ENCODE measurements at places on chromosomes 16 and 17. TPM values are rescaled to one million over a fixed set of nuclear protein-coding genes. Genes with fewer than 3 reads are reported as not detected.
A peak's percentile ranks its signal among the peaks of the same experiment; 100 is the strongest.

Gene PRR35
- total RNA-seq, result 0.14 TPM

Gene KRT9
- not detected for total RNA-seq

Gene DCAF7
- total RNA-seq, result 94.5 TPM

Gene GGT6
- not detected for total RNA-seq

Gene ACE
- 3.4 TPM for total RNA-seq

Gene EFCAB13
- 5.1 TPM for total RNA-seq

Gene MT1H
- total RNA-seq, result not detected

DNA sequence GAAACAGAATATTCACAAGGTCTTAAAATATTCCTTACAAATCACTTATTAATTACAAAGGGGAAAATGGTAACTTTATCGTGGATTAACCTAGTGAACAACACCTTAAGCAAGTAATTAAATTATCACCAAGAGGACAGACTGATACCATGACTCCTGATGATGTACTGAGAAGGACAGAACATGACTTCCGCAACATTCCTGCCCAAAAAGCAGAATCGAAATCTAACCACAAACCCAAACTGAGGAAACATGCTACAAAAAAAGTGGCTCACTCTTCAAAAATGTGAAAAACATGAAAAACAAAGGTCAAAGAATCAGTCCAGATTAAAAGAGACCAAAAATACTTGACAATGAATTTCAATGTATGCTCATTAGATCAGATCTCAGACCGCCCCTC is 151.5 kb downstream of the AATF start:
- DNase-seq, result no peak

- DNase-seq, result no peak
Measured at GRCh38 chr16:89122322-89122851, 28.7 kb downstream of the ACSF3 start.

- DNase-seq, result no peak
Measured at GRCh38 chr17:53628011-53628410, 194.7 kb upstream of the KIF2B start.

DNA sequence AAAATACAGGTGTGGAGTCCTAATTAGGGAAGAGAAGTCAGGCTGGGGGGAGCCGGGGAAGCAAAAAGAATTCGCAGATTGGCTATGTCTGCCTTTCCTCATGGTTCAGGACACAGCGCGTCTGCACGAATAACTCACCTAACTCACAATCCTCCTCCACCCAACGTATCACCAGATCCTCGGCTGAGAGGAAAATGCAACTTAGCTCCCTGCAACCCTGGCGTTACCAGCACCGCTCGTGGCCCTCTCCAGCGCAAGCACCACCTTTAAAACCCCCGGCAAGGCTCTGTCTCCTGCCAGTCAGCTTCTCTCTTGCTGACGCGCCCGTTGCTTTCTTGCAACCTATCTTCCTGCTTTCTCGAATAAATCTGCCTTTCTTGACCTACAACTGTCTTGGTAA is 49.8 kb upstream of the METRNL start:
- DNase-seq, result no peak

GRCh38 chr16:81632392-81633146 is 146.5 kb upstream of the PLCG2 start:
- no peak for DNase-seq

- DNase-seq, result no peak
Measured at GRCh38 chr17:41835214-41835799, 725 bp downstream of the NT5C3B start.

DNA sequence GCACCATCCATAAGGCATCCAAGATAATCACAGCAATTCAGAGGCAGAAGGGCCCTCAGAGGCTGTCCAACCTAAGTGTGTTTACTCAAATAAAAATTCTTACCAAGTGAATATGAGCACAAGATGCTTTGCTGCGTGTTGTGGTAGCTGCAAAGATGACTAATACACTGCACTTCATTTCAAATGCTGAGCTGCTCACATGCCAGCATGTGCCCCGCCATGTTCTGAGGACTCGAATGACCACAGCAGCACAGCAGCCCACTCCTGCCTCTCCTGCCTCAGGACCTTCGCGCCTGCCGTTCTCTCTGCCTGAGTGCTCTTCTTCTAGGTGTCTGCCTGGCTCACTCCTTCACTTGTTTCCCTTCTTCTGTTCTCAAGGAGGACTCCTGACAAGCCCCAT is 19.0 kb downstream of the PIK3R5 start:
- DNase-seq, result no peak

DNA sequence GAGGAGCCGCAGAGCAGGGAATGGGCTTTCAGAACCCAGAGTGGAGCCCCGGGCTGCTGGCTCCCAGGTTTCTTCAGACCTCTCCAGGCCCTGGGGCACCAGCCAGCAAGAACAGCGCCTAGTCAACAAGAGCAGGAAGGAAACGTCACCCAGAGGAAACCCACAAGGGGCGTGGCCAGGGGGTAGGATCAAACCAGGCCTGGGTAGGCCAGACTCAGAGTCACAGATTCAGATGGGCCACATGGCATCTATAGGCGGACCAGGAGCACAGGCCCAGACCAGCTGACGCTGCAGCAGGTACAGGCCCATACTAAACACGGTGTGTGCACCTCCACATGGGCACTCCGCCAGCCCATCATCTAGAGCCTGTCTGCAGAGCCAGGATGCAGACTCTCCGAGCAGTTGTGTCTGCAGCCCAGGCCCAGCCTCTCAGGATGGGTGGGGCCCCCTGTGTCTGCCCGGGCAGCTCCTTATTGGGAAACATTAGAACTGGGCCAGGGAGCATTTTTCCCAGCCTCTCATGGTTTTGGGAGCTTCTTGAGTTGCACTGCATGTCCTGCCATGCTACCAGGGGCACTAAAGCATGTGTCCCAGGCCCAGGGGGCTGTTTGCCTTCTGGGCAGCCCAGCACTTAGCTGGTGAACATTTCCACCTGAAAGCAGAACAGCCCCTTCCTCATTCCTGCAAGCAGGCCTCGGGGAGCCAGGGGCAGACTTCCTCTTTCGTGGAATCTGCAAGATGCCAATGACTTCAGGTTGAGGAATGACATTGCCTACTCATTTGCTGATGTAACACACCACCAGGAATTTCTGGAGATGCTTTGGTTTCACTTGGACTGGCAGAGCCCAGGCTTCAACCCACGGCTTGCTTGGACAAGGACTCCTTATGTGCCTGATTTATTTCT is at the start of gene NLRP1:
Gene NLRP1, minus strand, starts transcription at position 127 of the 904 bp plus-strand sequence. CDS start 552 bp downstream, outside the sequence.
- DNase-seq, result no peak

DNA sequence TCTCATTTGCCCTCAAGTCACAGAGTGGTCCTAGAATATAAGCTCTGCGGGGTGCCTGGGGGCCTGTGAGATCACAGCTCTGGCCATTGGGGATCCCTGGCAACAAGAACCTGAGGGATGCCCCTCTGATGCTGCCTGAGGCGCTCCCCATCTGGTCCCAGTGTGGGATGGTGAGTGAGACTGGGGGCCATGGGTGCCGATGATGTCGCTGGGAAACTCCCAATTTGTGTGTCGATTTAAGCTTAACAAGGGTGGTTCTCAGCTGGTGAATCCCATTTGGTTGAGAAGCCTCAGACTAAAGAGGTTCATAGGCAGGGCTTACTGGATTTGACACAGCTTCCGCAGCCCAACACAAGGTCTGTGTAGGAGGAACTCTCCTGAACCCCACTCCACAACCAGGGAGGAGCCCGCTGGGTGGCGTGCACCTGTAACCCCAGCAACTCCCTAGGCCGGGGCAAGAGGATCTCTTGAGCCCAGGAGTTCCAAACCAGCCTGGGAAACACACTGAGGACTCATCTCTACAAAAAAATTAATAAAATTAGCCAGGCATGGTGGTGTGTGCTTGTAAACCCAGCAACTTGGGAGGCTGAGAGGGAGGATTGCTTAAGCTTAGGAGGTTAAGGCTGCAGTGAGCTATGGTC is 63.7 kb upstream of the SIAH1 start:
- no peak for DNase-seq

DNA sequence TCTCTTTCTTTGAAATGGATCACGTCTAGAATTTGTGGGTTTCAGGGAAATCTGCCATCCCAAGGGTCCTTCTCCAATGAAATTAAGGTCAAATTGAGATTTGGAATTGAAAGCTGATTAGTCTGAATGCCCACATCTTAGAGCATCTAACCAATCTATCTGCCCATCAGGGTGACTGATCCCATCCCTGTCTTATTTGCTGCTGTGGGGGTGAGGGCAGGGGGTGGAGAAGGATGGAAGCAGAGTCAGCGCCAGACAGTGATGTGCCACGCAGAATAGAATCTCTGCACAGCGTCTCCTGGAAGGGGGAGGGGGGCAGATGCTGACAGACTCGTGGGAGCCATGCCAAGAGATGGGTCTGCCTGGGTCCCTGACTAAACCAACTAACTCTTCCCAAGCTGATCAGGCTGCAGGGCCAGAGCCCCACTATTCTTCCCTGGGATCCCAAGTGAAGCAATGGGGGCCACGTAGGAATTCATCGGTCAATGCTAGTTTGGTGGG is 32.1 kb downstream of the CDK5RAP3 start:
- no peak for DNase-seq

- no peak for DNase-seq
Measured at GRCh38 chr17:41695134-41695661, 6.5 kb downstream of the EIF1 start.

DNA sequence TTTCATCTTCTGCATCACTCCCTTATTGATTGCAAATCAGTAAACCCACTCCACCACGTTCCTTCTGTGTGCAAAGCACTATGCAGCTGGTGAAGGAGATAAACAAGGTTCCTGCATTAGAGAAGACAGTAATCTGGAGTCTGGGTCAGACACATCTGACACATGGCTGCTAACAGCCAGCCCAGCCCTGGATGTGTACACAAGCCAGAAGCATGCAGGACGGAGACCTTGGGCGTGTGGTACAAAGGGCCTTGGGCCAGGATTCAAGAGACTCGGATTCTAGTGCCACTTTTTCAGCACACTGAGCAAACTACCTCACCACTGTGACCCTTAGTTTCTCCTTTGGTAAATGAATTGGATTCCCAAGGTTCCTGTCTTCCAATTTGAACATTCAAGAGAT is 86.6 kb upstream of the DNAH9 start:
- no peak for DNase-seq

DNA sequence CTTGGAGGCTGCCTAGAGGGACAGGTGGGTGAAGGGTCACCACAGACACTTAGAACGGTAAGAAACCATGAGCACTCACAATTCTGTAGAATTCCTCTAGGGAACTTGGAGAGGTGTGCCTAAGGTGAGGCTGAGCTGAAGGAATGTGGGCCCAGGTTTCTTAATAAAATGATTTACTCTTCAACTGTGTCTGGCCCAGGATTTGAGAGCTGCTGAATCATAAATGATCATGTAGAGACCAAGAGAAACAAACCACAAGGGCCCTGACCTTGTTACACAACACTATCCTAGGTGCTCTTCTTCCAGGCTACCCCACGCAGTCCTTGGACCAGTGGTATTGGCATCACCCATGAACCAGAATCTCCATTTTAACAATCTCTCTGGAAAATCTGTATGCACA is 27.7 kb downstream of the ZNF18 start:
- no peak for DNase-seq

DNA sequence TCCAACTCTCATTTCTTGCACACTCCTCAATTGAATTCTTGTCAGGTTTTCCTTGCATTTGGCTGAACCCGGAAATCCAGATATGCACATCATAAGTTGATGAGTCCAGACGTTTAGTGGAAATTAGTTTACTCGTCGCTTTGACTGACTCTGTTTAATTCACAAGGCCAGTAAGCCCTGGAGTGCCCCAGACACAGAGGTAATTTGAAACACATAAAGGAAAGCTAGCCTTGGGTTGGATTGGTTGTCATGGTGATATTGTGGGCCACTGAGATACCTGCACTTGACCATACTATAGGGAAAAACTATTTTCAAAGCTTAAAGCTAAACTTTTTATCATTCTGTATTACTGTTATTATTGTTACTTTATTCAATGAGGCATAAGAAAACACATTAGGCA is 178.3 kb upstream of the CA10 start:
- DNase-seq, result no peak

- DNase-seq, result peak; percentile 62
Measured at GRCh38 chr17:81379523-81379942, 15.7 kb upstream of the BAHCC1 start.

- no peak for DNase-seq
Measured at GRCh38 chr16:88334778-88335720, 47.7 kb upstream of the ZNF469 start.

- DNase-seq, result no peak
Measured at GRCh38 chr17:27554152-27554551, 76.8 kb upstream of the LGALS9 start.

All from Caco-2 (cell line).